ENCODE measurements at places on chromosomes 7 and 10.

DNA sequence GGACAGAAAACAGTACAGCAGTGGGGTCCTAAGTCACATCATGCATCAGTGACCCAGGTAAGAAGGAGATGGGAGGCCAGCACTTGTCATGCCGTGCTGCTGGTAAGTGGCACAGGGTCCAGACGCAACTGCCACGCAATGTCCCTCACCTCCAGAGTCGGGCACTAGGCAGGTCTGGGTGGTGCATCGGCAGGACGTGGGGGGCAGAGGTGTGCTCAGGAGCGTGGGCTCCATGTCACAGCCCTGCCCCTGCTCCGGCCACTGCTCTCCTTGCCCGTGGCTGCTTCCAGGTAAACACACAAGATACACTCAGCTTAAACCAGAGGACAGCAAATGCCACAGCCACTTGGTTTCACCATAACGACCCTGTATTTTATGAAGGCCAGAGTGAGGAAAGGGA is 47.3 kb downstream of the COBL start:
- DNase-seq: no peak

- DNase-seq: no peak
These were observed 10.5 kb downstream of the CPVL start for GRCh38 chr7:29135846-29136245.

- no peak for DNase-seq
These were observed 49.4 kb downstream of the CXCL12 start for GRCh38 chr10:44335330-44336021.

DNA sequence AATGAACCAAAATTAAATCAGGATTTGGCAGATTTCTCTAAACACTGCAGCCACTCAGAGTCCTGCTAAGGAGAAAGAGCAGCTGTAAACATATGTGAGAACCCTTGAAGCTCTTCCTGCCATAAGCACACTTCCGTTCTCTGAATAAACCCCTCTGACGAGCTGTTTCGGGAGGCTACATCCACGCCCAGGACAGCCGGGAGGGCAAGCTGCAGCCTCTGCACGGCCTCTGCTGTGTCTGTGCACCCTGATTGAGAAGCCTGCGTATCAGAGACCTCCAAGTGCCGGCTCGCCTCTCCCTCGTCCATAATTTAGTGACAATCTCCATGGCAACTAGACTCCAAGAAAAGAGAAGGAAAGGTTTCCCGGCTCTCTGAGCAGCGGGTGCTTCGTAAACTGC is 114.4 kb downstream of the PTPRN2 start:
- DNase-seq: no peak

- DNase-seq: no peak
These were observed 19.0 kb upstream of the ARMC3 start for GRCh38 chr10:22908837-22909236.

DNA sequence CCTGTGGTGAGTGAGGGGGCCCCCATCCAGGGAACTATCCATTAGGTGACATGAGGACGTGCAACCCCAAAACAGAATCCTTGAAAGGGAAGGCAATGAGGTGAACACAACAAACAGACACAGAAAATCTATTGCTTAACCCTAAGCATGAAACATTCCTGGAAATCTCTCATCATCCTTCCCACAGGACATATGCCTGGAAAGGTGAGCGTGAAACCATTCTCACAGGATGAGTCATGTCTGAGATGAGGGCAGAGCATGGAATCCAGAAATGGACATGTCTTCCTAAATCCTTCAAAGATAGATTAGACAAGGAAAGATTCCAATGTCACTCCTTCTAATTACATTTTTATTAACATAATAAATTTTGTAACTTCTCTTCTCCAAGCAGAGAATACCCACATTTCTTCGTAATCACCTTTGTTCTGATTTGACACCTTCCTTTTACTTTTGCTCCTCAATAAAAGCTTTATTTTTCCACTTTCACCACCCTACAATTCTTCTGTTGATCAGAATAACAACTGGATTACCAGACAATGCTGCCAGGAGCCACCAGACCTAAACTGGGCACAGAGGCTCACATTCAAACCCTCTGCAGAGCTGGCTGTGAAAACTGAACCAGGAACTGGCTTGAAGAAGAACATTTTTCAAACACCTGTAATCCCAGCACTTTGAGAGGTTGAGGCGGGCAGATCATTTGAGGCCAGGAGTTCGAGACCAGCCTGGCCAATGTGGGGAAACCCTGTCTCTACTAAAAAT is 67.2 kb downstream of the COBL start:
- no peak for DNase-seq

- DNase-seq: no peak
These were observed 92.8 kb upstream of the TAC1 start for GRCh38 chr7:97639036-97639435.

- DNase-seq: no peak
These were observed 2.4 kb downstream of the BRI3 start for GRCh38 chr7:98283887-98284222.

GRCh38 chr7:123557398-123558288 is at the start of gene NDUFA5:
Gene NDUFA5 (minus strand): TSS chr7:123557818. CDS start chr7:123557795, 23 bp downstream.
- DNase-seq: peak; percentile 80

DNA sequence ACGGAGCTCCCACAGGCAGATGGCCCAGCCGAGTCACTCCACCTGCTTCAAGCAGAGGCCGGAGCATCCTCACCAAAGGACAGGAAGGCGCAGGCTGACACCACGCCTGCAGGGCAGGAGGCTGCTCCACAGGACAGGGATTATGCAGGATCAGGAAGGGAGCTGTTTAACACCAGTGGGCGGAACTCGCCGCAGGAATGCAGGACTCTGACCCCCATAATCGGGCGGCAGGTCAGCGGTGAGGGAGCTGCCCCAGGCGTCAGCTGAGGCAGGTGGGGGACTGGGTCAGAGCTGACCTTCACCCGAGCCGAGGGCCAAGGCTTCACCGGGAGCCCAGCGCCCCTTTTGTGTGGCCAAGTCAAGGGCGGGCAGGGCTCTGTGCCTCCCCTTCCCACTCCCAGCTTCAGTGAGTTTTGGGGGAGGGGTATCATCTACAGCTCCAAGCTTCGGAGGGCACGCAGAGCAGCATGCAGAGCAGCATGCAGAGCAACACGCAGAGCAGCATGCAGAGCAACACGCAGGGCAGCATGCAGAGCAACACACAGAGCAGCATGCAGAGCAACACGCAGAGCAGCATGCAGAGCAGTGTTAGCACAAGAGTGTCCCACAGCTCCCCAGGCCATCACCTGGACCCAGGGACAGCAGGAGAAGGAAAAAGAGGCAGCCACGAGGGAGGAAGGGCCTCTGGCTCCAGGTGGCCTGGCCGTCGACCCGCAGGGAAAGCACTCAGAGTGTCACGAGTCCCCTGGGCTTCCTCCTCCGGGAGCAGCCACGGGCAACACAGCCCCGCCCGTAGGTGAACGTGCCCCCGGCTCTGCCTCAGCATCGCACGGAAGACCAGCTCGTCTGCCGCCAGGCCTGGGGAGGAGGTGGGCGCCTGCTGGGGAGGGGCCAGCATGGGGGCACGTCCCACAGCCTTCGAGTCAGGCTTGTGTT is 151.7 kb upstream of the PPP2R2D start:
- no peak for DNase-seq

- no peak for DNase-seq
These were observed 500.1 kb upstream of the KLF6 start for GRCh38 chr10:4285121-4285520.

DNA sequence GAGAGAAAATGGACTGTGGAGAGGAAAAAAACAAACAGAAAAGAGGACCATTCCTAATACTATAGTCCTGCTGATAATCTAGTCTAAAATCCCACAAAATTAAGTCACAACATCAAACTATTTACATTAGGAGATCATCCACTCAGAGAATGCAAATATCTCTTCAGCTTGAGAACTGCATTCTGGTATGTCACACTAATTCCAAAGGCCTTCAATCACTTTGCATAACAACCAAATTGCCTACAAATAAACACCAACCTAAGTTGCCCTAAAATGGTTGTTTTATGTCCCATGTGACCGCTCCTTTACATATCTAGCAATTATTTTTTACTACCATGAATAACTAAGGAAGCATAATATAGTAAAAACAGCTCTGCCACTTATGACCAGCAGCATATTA is 264.3 kb downstream of the CACNA2D1 start:
- no peak for DNase-seq

DNA sequence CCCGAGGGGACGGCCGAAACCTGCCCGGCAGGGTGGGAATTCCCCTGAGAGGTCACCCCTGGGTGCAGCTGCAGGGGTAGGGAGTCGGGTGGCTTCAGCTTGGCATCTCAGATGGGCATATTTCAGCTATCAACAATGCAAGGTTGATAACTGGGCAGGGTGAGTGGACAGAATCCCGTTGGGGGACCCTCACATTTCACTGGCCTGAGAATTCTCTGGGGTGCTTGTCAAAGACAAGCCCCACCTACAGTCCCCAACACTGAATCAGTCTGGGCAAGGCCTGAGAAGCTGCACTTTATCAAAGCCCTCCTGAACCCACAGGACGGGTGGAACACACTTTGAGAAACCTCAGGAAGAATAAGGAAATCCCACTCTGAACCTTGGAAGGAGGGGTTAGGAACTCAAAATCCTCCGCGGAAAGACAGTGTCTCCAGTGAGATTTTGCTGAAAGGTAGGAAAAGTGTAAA is 3.1 kb downstream of the RGS10 start:
- no peak for DNase-seq

DNA sequence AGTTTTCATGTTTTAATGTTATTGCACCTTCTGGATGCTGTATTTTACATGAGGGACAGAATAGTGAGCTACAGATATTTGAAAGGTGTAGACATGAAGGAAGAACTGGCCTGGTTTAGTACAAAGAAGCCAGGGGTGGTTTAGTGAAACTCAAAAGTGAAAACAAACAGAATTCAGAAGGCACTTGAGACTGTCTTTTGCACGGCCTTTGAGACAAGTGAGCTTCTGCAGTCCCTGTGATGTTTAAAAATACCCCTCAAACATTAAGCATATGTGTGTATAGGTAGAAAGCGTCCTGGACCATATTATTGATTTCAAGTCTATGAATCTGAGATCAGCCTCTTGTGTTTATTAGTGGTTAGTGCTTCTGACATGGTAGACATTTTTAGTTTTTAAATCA is 118.9 kb downstream of the CDK14 start:
- DNase-seq: no peak

- DNase-seq: no peak
These were observed 2.2 kb downstream of the MRC1 start for GRCh38 chr10:17811146-17811865.

- no peak for DNase-seq
These were observed 1235.3 kb downstream of the GATA3 start for GRCh38 chr10:9289811-9290210.

- DNase-seq: no peak
These were observed 2.6 kb downstream of the ZNF777 start for GRCh38 chr7:149458235-149458634.

DNA sequence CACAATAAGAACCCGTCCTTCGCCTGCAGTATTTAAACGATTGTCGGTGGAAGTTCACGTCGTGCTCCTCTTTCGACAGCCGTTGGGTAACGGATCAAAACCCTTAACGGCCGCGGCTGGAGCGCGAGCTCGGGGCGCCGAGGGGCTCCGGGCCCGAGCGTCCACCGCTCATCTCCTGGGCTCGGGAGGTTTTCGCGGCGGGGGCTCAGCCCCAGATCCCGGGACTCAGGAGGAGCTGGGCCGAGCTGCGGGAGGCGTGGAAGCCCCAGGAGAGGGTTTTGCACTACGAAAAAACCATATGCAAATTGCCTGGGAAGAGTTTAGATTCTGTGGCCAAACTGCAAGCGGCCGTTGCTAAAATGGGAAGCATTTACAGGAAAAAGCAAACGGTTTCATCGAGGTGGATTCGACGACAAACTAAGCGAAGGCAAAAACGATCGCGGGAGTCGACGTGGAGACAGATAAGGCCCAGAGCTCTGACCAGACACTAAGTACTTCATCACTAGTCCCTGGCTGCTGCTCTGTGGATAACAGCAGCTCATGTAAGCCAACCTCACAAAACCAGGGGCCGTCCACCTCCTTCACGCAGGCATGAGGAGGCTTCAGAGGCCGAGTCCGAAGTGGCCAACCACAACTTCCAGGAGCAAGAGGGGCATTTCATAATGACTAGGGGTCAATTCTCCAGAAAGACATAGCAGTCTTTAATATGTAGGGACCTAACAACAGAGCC is 129.7 kb downstream of the MARCHF5 start:
- no peak for DNase-seq

GRCh38 chr7:3112479-3113134 is 68.9 kb upstream of the CARD11 start:
- DNase-seq: no peak

- DNase-seq: no peak
These were observed 157.9 kb downstream of the ARID5B start for GRCh38 chr10:62059217-62059920.

DNA sequence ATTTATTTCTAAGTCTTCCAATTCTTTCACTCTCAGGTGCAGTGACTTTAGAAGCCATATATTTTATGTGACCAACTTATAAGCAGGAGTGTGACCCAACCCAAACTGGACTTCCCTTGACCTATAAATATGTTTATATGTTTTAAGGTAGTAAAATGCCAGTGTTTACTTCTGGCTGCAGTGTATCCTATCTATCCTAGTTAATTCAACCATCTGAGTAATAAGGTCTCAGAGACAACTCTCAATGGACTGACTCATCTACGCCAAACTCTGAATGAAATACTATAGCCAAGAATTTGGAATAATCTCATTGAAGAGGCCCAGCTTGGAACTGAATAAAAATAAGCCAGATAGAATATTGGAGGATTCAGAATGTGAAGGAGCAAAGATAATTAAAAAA is 544.5 kb upstream of the SORCS1 start:
- DNase-seq: no peak

DNA sequence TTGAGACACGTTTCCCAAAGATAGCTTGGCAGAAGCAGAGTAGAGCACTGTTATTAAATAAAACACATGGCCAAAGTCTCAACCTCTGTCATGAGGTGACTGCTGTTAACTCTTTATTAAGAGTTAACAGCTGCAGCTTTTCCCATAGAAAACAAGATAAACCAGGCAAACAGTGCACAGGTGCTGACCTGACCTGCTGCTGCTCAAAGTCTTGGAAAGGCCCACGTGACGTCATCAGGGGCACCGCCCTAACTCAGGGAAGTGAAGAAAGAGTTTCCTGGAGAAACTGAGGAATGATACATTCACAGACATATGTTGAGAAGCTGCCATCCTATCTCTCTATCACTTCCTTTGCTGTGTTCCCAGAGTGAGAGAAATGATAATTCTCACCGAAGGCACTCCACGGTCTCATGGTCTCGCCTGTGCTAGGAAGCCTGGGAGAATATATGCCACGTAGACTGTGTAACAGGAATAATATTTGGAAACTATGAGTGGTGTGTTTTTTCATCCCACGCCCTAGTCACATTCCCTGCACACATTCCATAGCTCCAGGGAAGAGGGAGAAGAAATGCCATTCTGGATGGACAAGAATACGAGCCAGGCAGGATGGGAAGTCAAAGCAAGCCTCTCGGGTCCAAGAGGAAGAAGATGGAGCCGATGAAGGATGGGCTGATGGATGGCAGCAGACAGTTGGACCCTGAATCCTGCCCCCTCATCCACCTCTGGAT is 146.2 kb upstream of the NFE2L3 start:
- no peak for DNase-seq

All from stimulated activated CD8-positive, alpha-beta memory T cell treated with anti-CD3 and anti-CD28 coated beads, Interleukin-4, amount 100 ng/mL, for 1 hour (primary cell).